Mesothelial cell of epicardium (in vitro differentiated cells): ENCODE measurements at places on chromosomes 12 and 14.
A peak's percentile ranks its signal among the peaks of the same experiment; 100 is the strongest.

- no peak for DNase-seq
These were observed 26.1 kb downstream of the PTHLH start for GRCh38 chr12:27946421-27946820.

GRCh38 chr12:125148316-125148715 lies 83.1 kb downstream of the AACS start:
- no peak for DNase-seq

DNA sequence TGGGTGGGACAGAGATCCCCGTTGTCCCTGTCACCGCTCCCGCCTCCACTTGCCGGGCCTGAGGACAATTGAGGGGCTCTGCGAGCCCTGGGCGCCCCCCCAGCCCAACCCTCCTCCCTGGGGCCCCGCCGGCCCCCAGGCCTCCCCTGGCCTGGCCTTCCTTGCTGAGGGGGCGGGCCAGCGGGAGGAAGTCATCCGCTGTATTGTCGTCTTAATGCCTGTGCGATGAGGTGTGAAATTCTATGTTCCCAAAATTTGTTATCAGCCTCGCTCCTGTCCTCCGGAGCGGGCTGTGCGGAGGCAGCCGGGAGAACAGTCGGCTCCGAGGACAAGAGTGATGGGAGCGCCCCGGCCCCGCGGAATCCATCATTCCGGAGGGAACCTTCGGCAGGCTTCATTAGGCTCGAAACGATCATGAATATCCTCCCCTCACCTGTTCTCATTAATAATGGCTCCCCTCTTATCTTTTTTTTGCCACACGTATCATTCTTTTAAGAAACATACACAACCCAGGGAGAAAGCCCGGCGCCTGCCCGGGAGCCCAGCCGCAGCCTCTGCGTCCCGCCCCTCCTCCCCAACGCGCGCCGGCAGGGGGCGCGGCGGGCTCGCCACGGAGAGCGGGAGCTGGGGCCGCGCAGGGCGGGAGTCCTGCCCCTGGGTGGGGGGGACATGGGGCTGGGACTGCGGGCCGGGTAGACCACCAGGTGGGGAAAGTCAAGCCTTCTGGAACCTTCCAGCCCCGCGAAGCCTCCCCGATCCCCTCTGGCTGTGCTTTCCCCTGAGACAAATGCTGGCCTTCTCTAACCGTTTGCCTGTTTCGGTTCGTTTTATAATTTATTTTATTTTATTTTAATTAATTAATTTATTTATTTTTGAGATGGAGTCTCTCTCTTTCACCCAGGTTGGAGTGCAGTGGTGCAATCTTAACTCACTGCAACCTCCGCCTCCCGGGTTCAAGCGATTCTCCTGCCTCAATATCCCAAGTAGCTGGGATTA lies 17.1 kb upstream of the DLK1 start:
- DNase-seq = peak; percentile 70

DNA sequence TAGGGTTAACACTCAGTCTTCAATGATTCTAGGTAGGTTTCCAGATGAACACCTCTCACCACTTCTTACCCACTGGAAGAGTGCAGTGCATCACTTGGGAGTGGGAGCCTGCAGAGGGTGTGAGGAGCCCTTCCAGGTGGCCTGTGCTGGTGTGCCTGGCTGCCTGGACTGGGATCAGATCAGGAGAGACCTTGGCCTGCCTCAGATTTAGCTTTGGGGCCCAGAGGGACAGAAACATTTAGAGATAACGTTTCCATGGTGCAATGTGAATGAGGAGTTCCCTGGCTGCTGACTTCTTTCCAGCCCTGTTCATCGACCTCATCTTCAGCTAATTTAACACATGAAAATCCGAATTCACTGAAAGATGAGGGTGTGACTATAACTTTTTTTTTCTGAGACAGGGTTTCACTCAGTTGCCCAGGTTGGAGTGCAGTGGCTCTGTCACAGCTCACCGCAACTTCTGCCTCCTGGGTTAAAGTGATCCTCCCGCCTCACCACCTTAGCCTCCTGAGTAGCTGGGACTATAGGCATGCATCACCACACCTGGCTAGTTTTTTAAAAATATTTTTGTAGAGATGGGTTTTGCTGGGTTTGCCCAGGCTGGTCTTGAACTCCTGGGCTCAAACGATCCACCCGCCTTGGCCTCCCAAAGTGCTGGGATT lies 53.6 kb downstream of the SUSD6 start:
- DNase-seq = no peak

DNA sequence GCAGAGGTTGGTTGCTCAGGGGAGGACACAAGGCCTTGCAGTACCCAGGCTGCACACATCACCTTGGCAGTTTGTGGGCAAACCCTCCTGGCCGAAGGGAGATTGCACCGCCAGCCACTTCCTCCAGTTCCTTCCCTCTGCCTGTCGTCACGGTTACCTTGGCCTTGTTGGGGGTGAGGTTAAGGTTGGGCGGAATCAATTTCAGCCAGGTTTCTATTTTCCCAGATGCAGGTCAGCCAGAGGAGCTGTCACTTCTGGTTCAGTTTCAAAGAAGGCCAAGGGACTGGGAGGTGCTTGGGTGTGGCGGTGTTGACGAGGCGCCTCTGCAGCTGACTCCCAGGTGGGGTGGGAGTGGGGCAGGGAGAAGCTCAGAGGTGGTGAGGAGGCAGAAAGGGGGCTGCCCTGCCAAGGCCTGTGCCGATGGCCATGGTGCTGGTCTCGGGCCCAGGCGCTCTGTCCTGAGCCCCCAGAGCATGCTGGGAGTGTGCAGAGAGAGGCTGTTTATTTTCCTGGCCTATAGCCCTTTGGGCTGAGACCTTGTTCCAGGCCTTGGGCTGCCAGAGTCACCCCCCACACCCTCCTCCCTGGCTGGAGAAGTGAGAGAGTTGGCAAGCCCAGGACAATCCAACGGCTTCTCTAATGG lies 31.4 kb downstream of the JDP2 start:
- DNase-seq = no peak

GRCh38 chr12:124035163-124035562 lies 62.1 kb downstream of the ZNF664 start:
- DNase-seq = no peak

DNA sequence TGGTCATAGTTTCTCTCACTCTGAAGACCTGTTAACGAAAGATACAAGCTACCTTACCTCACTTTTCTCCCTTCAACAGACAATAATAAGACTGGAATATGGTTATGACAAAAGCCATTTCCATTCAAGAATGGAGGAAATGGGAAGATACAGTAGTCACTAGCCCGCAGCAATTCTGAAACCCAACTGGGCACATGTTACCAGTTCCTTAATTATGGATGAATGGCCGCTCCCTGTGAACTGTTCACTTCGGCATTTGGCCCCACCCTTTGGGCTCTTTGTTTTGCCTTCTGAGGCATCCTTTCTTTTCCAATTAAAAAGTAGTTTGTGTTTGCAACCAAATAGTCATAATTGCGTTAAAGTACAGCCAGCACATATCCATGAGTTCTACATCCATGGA lies 19.0 kb downstream of the TRHDE start:
- no peak for DNase-seq

- DNase-seq = no peak
These were observed 96.1 kb downstream of the FLRT2 start for GRCh38 chr14:85625925-85626585.

GRCh38 chr12:38327356-38327755 lies 10.8 kb downstream of the ALG10B start:
- no peak for DNase-seq

- no peak for DNase-seq
These were observed 362.1 kb upstream of the STXBP6 start for GRCh38 chr14:25411781-25412757.

DNA sequence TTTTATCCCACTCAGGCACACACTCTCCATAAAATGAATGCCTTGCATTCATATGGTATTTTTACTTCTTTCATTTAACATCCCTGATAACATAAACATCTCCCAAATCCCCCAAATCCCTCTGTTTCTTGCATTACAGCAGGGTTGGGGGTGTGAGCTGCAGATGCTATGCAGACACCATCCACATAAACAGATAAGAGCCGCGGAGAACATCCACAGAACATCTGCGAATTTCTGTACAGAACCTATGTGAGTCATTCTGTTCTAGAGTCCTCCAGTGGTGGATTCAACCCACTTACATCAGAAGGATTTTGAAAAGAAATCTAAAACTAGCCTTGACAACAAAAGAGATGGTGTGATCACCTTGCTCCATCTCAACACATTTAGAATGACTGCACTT lies 20.3 kb downstream of the FBLN5 start:
- no peak for DNase-seq

DNA sequence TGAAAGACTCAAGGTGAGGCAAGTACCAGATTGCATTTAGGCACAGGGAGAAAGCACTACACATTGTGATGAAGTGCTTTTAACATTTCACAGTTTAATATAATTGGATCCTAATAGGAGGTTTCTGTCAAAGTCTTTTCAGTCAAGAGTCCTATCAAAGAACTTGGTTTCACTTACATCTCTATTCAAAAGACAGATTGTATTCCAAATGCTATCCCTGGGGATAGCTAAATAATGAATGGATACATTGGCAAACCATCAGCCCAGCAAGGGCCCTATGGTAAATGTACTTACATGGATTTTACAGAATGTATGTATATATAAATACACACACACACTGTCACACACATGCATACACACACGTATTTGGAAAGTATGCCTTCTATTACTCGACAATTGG lies 655.5 kb upstream of the FLRT2 start:
- DNase-seq = no peak

GRCh38 chr12:28937196-28937595 lies 211.9 kb upstream of the FAR2 start:
- DNase-seq = no peak

DNA sequence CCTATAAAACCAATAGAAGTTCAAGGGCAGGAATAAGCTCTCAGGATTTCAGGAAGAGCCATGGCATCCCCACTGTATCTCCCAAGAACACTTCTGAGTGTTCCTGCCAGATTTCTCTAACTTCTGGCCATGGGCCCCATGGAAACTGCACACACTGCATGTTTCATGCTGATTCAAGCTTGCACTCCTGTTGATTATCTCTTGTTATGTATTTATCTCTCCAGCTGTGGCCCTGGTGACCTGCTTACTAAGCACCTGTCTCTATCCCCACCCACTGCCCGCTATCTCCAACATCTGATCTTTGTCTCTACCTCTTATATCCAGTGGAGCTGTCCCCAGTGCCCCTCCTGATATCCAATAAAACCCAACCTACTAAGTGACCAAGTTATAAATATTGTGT lies 285.3 kb downstream of the PDZRN4 start:
- DNase-seq = no peak

- DNase-seq = no peak
These were observed 88.3 kb downstream of the LRRK2 start for GRCh38 chr12:40312982-40313576.

- no peak for DNase-seq
These were observed 69.7 kb downstream of the MGAT4C start for GRCh38 chr12:86186449-86186848.

DNA sequence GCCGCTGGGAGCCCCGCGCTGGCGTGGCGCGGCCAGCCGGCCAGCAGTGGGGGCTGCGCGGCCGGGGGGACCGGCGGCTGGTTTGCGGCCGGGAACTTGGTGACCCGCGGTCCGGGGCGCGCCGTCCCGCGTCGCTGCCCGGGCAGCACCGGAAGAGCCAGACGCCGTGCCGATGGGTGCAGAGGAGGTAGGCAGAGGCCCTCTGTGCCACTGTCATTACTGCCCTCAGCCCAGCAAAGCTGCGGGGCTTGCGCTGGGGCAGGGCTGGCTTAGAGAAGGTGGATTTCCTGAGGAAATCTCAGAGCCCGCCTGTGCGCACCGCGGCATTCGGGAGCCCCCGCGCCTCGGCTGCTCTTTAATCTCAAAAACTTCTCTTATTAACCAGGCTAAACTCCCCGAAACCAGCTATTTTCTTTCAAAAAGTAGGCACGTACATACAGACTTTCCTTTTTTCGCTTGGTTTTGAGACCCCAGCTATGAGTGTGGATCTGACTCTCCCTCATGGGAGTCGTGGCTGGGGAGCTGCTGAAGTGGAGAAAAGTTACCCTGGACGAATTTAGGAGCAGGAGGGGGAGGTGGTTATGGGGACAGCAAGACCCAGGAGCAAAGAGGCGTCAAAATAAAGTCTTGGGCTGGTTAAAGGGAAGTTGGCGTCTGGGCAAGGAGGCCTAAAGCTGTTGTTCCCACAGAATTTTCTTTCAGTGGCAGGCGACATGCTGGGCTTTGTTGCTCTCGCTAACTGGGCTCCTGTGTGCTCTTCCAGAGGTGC lies 802 bp downstream of the SUSD6 start:
- DNase-seq = peak; percentile 55

GRCh38 chr14:98623788-98624415 lies 648.1 kb downstream of the BCL11B start:
- DNase-seq = no peak

DNA sequence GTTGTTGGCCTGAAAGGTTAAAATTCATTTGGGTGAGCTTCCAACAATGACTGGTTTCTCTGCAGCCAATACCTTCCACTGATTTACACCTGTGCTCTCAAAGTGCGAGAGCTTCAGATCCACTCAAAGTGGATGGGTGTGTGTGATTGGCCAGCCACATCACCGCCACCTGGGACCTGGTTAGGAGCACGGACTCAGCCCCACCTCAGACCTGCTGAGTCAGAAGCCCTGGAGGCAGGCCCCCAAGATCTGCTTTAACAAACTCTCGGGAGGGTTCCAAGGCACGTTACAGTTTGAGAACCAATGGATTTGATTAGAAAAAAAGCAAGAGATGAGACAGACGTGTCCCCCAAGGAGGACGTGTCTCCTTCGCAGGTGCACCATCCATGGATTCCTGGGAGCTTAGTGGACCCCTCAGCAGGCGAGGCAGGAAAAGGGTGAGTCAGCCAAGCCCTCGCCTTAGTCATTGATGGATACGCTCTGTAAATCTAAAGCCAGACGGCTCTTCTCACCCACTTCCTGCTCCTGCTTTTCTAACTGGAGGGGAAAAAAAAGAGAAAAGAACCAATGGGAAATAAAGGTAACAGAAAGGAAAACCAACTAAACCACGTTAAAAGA lies 24.5 kb downstream of the FZD10 start:
- no peak for DNase-seq

GRCh38 chr14:22163051-22163450 lies 426.0 kb downstream of the DAD1 start:
- DNase-seq = no peak

- DNase-seq = no peak
These were observed 21.8 kb upstream of the KLRD1 start for GRCh38 chr12:10285919-10286318.

DNA sequence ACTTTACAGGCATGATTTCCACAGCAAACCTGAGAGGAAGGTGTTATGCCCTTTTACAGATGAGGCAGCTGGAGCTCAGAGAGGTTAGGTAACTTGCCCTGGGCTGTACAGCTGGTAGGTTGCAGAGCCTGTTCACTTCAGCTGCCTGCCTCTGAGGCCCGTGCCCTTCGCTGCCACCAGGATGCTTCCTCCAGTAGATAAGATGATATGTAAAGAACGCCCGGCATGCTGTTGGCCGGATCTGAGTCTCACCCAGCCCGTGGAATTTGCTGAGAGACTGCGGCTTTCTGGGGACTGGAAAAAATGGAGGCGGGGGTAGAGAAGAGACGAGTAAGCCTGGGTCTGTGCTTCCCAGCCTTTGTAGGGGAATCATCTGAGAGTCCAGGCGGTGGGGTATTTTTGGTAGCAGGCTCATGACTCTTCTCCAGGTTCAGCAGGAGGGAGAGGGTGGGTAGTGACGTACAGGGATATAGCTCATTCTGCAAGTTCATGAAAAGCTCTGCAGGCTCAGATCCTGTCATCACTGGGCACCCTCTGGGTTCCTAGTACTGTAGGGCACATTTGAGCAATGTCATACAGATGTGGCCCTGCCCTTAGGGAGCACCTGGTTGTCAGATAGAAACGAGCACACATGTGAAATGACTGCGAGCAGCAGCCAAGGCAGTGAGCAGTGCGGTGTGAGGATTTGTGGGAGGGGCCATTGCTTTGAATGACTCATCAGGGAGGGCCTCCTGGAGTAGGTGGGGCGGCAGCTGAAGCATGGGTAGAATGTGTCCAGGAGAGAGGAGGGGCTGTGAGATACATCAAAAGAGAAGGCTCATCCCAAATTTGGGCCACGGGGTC lies 159.4 kb downstream of the TSPAN9 start:
- DNase-seq = peak; percentile 42
